Lung (tissue), 17 donors: ENCODE measurements at places on chromosomes 11 and 22. TPM values are rescaled to one million over a fixed set of nuclear protein-coding genes. Genes with fewer than 3 reads are reported as not detected.

Gene CD3D
- total RNA-seq = 3.8 TPM

GRCh38 chr22:44448271-44448830 lies 49.7 kb downstream of the RTL6 start:
- no peaks in the 10 kb centered on the region for H3K27me3 ChIP-seq
- H3K27ac ChIP-seq = no peak overlapping the region
- H3K36me3 ChIP-seq = no peaks in the 10 kb centered on the region
- DNase-seq = peak; percentile 84

DNA sequence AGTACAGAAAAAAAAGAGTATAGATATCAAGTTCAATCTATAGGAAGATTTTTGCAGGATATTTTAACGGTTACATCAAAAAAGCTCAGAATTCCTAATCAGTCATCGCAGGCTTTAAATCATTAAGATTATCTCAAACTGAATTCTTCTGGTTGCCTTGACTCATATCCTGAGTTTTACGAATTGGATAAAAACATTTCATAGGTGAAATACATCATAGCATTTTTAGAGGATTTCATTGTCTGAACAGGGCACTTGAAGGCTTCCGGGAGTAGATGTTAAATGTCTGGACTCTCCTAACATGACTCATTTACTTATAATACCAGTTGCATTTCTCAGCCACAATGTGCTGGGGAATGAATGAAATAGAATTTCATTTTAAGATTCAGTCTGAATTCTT lies 2216.6 kb upstream of the RAG2 start:
- no peak overlapping the region for H3K27ac ChIP-seq
- DNase-seq = no peak
- H3K4me1 ChIP-seq = no peaks in the 10 kb centered on the region
- no peak overlapping the region for H3K4me3 ChIP-seq

DNA sequence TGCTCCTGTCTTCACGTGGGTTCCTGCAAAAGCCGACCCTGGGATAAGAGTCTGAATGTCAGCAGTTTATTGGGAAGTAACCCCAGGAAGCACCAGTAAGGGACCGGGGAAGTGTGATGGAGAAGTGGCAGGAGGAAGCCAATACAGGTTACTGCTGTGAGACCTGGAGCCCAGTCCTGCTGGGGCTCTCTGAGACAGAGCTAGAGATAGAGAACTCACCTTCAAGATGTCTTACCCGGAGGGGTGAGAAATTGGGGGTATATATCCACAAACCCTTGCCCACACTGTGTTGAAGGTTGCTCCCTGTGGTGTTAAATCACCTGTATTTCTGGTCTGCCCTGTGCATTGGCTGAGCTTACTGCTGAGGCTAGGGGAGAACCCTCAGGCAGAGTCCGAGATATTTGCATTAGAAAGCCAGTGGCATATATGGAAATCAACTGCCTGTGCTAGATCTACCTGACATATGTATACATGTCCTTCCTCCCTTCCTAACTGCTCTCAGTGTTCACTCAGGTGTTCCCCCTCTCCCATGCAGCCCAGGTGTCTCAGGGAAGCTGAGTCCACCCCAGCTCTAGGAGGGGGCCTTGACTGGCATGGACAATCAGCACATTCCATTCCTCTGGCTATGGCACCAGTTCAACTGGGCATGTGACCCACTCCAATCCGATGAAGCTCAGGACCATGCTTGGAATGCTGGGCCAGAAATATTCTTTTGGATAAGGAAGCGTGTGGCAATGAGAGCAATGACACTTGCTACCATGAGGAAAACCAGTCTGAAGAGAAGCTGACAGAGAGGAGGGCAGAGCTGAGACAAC lies 6.8 kb upstream of the MICAL2 start:
- H3K4me1 ChIP-seq = no peaks in the 10 kb centered on the region
- no peak overlapping the region for H3K4me3 ChIP-seq
- no peaks in the 10 kb centered on the region for H3K36me3 ChIP-seq
- DNase-seq = no peak

DNA sequence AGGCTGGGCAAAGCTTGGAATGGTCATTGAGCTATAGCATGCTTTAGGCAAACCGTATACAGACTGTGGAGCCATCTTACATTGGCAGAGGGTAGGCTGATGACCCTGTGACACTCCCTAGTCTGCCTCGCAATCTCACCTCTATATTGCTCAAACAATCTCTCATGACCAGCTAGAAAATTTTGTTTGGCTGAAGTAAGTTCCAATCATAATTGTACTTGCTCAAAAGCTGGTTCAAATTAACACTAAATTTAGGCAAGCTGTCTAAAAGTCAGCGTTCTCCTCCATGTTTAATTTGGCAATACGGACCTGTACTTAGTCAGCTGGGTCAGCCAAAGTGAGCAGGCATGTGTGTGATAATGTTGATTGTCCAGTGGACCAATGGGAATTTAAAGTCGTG lies 133.0 kb downstream of the SWAP70 start:
- no peak overlapping the region for H3K27ac ChIP-seq
- H3K27me3 ChIP-seq = no peaks in the 10 kb centered on the region
- no peak overlapping the region for H3K4me3 ChIP-seq
- no peaks in the 10 kb centered on the region for H3K4me1 ChIP-seq
- peaks cover 5% of the 10 kb centered on the region for H3K36me3 ChIP-seq

DNA sequence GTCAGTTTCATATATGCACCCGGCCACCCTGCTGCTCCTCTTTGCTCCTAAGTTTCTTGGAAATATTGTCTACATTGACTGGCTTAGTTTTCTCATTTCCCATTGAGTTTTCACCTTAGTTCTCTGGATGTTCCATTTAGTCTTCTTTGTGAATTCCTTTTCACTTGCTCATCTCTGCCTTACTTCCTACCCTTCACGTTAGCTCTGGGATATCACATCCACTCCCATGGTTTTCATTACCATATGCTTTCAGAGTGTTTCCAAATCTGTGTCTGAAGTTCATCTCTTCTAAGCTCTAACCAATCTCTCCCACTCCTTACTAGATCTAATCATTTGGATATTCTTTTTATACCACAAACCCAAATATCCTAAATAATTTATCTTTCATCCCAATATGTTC lies 226.4 kb downstream of the FAM76B start:
- no peak for DNase-seq
- H3K4me3 ChIP-seq = no peak overlapping the region
- H3K36me3 ChIP-seq = no peaks in the 10 kb centered on the region
- peaks cover 15% of the 10 kb centered on the region for H3K4me1 ChIP-seq
- no peaks in the 10 kb centered on the region for H3K27me3 ChIP-seq

GRCh38 chr11:74312326-74312725 lies 886 bp upstream of the P4HA3 start:
- H3K4me1 ChIP-seq = no peaks in the 10 kb centered on the region
- H3K27ac ChIP-seq = no peak overlapping the region
- DNase-seq = no peak
- H3K27me3 ChIP-seq = no peaks in the 10 kb centered on the region
- no peak overlapping the region for H3K4me3 ChIP-seq

Gene IGLL1
- not detected for total RNA-seq

DNA sequence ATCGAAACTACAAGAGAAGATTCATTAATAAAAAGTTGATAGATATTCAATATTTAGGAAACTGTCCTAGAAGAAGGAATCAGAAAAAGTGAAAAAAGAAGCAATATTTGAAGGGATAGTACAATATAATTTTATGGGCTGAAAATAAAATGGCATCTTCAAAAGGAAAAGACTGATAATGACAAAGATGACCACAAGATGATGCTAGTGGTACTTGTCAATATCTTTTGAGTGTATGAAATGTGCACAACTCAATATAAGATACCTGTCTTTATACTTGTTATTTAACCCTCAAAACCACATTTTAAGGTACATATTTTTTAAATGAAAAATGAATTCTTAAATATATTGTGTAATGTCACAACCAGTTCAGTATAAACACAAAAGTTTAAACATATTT lies 1059.6 kb upstream of the RAG2 start:
- H3K36me3 ChIP-seq = no peaks in the 10 kb centered on the region
- no peak overlapping the region for H3K4me3 ChIP-seq
- no peak overlapping the region for H3K27ac ChIP-seq
- no peaks in the 10 kb centered on the region for H3K4me1 ChIP-seq
- DNase-seq = peak; percentile 6

GRCh38 chr22:48972979-48973693 lies 854.5 kb downstream of the BRD1 start:
- no peak overlapping the region for H3K27ac ChIP-seq
- H3K27me3 ChIP-seq = no peaks in the 10 kb centered on the region
- H3K4me1 ChIP-seq = no peaks in the 10 kb centered on the region

Gene EHBP1L1
- total RNA-seq = 154 TPM

- no peak overlapping the region for H3K27ac ChIP-seq
- no peak overlapping the region for H3K4me3 ChIP-seq
- no peaks in the 10 kb centered on the region for H3K27me3 ChIP-seq
Measured at GRCh38 chr22:43185860-43186261, 1.1 kb downstream of the TTLL12 start.

Gene ZNF70
- total RNA-seq = 5.8 TPM

GRCh38 chr11:71572811-71573210 lies 7.4 kb downstream of the KRTAP5-10 start:
- H3K4me3 ChIP-seq = no peak overlapping the region
- no peak overlapping the region for H3K27ac ChIP-seq
- DNase-seq = no peak
- peaks cover 9% of the 10 kb centered on the region for H3K27me3 ChIP-seq
- no peaks in the 10 kb centered on the region for H3K36me3 ChIP-seq
- no peaks in the 10 kb centered on the region for H3K4me1 ChIP-seq

- H3K27ac ChIP-seq = no peak overlapping the region
- peaks cover 16% of the 10 kb centered on the region for H3K4me1 ChIP-seq
- no peaks in the 10 kb centered on the region for H3K36me3 ChIP-seq
- H3K27me3 ChIP-seq = no peaks in the 10 kb centered on the region
Measured at GRCh38 chr11:82599836-82600235, 133.8 kb downstream of the FAM181B start.

GRCh38 chr11:1153951-1154493 lies 3.7 kb upstream of the MUC5AC start:
- no peak overlapping the region for H3K4me3 ChIP-seq
- no peaks in the 10 kb centered on the region for H3K36me3 ChIP-seq
- H3K27ac ChIP-seq = no peak overlapping the region
- no peaks in the 10 kb centered on the region for H3K4me1 ChIP-seq
- no peaks in the 10 kb centered on the region for H3K27me3 ChIP-seq

DNA sequence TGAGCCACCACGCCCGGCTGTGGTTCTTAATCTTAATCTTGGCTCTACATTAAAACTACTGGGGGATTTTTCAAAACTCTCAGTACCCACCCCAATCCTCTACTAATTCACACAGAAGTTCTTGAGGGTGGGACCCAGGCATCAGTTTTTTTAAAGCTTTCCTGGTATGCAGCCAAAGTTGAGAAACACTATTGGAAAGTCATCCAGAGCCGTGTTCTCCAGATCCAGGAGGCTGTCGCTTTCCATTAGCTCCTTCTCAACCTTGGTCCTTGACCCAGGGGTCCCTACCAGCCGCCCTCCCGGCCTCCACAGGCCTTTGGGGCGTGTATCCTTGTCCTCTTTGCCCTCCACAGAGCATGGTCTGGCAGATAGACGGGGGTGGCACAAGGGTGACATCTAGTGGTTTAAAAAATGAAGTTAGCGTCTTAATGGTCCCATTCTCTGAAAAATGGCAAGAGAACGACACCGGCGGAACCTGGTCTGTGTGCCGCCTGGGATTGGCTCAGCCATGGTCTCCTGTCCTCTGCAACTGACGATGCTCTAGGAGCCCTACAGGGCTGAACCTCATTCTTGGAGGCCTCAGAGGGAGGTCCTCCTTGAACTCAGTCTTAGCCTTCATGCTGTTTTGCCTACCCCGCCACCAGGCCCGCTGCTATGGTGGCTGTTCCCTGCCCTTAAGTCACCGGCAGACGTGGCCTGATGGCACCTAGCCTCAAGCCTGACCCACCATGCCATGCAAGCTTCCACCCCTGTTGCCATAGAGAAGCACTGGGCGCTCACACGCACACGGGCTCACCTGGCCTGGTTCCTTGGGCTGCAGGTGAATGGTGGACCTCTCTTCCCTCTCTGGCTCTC lies 152.0 kb upstream of the SYN3 start:
- H3K4me1 ChIP-seq = no peaks in the 10 kb centered on the region
- H3K4me3 ChIP-seq = no peak overlapping the region
- no peaks in the 10 kb centered on the region for H3K27me3 ChIP-seq
- H3K36me3 ChIP-seq = no peaks in the 10 kb centered on the region
- no peak overlapping the region for H3K27ac ChIP-seq

Gene MFRP
- total RNA-seq = not detected

GRCh38 chr11:132942611-132943356 lies 589.5 kb downstream of the OPCML start:
- no peaks in the 10 kb centered on the region for H3K36me3 ChIP-seq
- no peak for DNase-seq
- H3K4me3 ChIP-seq = no peak overlapping the region
- H3K4me1 ChIP-seq = no peaks in the 10 kb centered on the region

GRCh38 chr22:17788528-17789378 lies 14.5 kb upstream of the BID start:
- H3K36me3 ChIP-seq = no peaks in the 10 kb centered on the region
- no peaks in the 10 kb centered on the region for H3K27me3 ChIP-seq
- H3K27ac ChIP-seq = no peak overlapping the region
- H3K4me1 ChIP-seq = peaks cover 2% of the 10 kb centered on the region
- H3K4me3 ChIP-seq = no peak overlapping the region
- DNase-seq = no peak
